ENCODE measurements at places on chromosomes 6 and 20. TPM values are rescaled to one million over a fixed set of nuclear protein-coding genes. Genes with fewer than 3 reads are reported as not detected.

- no peak for DNase-seq
- H3K27me3 ChIP-seq = no peaks in the 10 kb centered on the region
- H3K27ac ChIP-seq = no peak overlapping the region
- H3K4me3 ChIP-seq = no peak overlapping the region
Observed at GRCh38 chr20:33348136-33348937, 53.0 kb downstream of the CDK5RAP1 start.

DNA sequence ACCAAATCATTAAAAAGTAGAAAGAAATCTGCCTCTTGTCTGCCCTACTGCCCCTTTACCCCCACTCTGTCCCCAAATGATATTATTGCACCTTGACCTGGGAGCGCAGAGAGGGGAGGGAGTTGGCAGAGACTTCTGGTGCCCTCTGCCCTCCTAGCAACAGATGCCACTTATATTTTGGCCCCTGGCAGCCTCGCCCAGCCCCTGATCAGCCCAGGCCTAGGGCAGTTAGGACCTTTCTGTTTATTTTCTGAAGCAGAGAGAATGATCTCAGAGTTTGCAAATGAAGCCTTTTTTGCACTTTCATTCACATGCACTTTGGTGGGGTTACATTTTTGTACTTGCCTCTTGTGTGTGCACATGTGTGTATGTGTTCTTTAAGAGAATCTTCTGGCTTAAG, 8.4 kb upstream of the SGK2 start:
- H3K4me3 ChIP-seq = no peak overlapping the region
- peaks cover 16% of the 10 kb centered on the region for H3K4me1 ChIP-seq
- peak; percentile 38 for DNase-seq
- H3K27me3 ChIP-seq = no peaks in the 10 kb centered on the region

- H3K27ac ChIP-seq = no peak overlapping the region
- no peaks in the 10 kb centered on the region for H3K36me3 ChIP-seq
- DNase-seq = no peak
- peaks cover 12% of the 10 kb centered on the region for H3K27me3 ChIP-seq
Observed at GRCh38 chr6:12725263-12725662, 8.7 kb downstream of the PHACTR1 start.

DNA sequence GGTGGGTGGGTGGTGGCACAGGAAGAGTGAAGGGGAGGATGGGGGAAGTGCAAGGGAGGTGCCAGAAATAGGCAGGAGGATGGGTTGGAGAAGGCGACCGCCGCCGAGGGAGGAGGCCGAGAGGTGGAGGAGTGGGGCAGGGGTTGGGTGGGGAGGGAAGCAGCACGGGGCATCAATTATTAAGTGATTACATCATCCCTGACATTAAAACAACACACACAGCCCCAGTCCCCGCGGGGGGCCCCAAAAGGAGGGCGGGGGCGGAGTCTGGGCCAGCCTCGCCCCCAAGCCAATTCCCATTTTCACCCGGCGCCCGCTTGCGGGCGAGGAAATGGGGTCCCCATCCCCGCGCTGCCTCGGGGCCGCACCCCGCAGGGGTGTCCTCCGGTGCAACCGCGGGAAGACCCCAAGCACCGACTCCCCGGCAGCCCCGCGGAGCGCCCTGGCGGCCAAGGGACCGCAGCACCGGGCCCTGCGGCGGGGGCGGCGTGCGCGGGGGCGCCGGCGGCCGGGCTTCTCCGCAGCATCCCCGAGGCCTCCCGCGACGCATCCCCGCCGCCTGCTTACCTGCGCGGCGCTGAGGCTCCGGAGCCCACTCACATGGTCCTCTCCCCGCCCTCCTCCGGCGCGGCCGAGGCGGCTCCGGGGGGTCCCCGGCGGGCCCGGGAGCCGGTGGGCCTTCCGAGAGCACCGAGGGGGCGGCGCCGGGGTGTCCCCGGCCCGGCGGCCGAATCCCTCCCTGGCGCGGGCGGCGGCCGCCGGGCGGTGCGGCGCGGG, 663 bp downstream of the FYN start:
- H3K4me1 ChIP-seq = peaks cover 3% of the 10 kb centered on the region
- peaks cover 22% of the 10 kb centered on the region for H3K27me3 ChIP-seq
- peak overlapping the region; percentile 64 for H3K27ac ChIP-seq
- no peaks in the 10 kb centered on the region for H3K36me3 ChIP-seq

DNA sequence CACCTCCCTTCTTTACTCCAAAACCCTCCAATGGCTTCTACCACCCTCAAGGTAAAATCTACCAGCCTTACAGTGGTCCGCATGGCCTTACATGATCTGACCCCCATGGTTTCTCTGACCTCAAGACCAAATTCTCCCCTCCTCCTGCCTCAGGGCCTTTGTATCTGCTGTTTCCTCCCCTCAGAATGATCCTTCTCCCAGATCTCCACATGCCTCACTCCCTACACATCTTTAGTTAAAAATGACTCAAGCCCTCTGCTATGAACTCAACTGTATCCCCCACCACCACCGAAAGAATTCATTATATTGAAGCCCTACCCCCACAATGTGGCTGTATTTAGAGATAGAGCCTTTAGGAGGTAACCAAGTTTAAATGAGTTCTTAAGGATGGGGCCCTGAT, 4.1 kb downstream of the SLC23A2 start:
- no peak for DNase-seq
- peaks cover 6% of the 10 kb centered on the region for H3K4me1 ChIP-seq
- H3K27ac ChIP-seq = no peak overlapping the region
- H3K36me3 ChIP-seq = no peaks in the 10 kb centered on the region
- H3K4me3 ChIP-seq = no peak overlapping the region

DNA sequence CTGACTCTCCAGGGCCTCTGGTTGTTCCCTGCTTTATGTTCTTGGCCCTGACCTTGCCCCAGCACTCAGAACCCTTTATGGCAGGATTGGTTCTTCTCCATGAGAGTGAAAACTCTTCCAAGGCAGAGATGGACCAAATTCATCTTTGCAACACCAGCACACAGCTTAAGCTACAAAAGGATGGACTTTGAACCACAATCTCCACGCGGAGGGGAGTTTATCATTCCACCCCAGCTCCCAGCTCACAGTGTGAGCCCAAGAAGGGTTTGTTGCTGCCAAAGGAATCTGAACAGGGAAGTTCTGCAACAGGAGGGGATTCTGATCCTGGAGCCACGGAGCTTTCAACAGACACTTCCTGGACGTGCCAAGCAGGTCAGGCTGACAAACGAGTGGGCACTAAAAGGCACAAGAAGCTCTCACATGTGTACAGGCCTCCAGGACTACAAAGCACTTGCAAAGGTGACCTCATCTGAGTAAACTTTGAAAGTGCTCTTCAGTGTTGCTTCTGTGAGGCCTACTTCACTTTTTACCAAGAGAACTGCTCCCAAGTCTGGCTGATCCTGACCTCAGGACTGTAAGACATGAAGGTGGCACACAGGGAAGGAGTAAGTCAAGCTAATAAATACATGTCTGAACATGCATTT, 8.9 kb downstream of the FITM2 start:
- peaks cover 19% of the 10 kb centered on the region for H3K4me1 ChIP-seq
- DNase-seq = peak; percentile 79
- H3K4me3 ChIP-seq = no peak overlapping the region

DNA sequence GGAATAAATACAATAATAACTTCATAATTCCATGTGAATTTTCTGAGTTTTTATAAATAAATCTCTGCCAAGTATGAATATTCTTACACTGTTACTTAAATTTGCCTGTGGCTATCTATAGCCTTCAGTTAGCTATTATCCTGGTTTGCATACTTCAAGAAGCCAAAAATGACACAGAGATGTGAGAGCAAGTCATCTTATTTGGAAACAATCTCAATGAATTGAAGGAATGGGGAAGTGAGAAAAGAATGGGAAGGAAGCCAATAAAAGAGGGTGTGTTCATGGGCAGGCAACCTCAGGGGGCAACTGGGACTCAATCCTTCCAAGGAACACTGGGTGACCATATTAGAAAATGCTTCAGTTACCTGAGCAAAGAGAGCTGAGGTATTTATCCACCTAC, 9.9 kb downstream of the HAO1 start:
- DNase-seq = no peak
- no peaks in the 10 kb centered on the region for H3K36me3 ChIP-seq
- no peak overlapping the region for H3K4me3 ChIP-seq
- no peak overlapping the region for H3K27ac ChIP-seq
- H3K4me1 ChIP-seq = no peaks in the 10 kb centered on the region

DNA sequence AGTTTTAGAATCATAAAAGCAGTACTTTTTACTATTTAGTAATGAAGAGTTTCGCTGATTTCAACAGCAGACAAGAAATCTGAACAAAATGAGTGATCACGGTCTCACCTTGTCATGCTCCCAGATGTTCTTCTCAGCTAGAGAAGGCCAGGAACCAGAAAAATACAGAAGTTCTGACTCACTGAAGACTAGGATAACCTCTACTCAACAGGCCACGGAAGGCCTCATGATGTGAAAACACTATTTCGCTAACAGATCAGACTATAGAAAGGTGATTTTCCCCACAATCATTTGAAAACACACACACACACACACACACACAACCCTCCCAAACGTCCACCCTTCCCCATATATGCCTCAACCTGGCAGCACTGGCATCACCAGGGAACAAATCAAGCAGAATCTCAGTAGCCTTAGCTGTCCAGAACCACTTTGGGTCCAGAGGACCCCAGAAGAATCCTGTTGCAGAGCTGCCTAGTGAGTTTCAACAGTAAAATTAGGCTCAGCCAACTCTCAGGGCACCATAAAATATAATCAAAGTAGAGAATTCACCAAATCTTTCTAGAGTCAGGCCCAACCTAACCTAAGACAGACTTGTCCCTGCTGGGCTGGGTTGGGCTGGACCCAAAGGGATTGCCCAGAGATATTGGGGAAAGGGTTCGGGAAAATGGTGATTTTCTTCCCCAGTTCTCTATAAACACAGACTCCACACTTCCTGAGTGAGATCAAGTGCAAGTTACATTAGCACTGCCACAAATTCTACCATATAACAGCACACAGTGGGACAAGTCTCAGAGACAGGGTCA, 7.9 kb downstream of the EXOC2 start:
- H3K36me3 ChIP-seq = peaks cover under 1% of the 10 kb centered on the region
- no peaks in the 10 kb centered on the region for H3K4me1 ChIP-seq
- peak overlapping the region; percentile 14 for H3K27ac ChIP-seq

DNA sequence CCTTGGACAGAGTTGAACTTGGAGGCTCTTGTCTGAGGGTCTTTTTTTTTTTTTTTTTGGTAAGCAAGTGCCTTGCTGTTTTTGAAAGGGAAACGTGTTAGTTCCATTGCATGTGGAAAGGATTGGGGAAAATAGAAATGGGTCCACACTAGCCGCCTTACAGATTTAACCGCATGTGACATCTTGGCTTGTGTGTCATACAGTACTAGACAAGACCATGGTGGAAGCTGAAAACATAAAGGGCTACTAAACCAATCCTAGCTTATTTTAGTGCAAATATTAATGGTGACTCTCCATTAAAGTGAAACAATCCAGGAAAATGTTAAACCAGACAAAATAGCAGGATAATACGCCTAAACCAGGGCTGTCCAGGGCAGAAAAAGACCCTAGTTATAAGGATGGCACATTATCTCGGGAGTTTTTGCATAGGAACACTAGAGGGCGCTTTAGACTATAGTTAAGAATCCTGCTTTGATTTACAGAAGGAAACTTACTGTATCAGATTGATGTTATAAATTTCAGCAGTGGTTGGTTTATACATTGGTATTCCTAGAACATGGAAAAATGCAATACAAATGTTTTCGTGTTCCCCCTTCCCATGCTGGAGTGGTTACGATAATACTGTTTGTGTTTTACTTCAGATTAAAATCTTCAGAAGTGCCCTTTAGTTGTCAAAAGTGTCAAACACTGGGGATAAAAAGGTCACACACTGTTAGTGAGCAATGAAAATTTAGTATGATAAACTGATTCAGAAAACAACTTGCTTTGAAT, 59.8 kb upstream of the DEK start:
- DNase-seq = peak; percentile 34
- no peaks in the 10 kb centered on the region for H3K4me1 ChIP-seq
- no peak overlapping the region for H3K27ac ChIP-seq
- no peaks in the 10 kb centered on the region for H3K27me3 ChIP-seq
- no peak overlapping the region for H3K4me3 ChIP-seq
- no peaks in the 10 kb centered on the region for H3K36me3 ChIP-seq

GRCh38 chr20:24772667-24773066, 176.4 kb upstream of the CST7 start:
- H3K4me3 ChIP-seq = no peak overlapping the region
- DNase-seq = no peak
- no peaks in the 10 kb centered on the region for H3K4me1 ChIP-seq
- H3K27ac ChIP-seq = no peak overlapping the region

DNA sequence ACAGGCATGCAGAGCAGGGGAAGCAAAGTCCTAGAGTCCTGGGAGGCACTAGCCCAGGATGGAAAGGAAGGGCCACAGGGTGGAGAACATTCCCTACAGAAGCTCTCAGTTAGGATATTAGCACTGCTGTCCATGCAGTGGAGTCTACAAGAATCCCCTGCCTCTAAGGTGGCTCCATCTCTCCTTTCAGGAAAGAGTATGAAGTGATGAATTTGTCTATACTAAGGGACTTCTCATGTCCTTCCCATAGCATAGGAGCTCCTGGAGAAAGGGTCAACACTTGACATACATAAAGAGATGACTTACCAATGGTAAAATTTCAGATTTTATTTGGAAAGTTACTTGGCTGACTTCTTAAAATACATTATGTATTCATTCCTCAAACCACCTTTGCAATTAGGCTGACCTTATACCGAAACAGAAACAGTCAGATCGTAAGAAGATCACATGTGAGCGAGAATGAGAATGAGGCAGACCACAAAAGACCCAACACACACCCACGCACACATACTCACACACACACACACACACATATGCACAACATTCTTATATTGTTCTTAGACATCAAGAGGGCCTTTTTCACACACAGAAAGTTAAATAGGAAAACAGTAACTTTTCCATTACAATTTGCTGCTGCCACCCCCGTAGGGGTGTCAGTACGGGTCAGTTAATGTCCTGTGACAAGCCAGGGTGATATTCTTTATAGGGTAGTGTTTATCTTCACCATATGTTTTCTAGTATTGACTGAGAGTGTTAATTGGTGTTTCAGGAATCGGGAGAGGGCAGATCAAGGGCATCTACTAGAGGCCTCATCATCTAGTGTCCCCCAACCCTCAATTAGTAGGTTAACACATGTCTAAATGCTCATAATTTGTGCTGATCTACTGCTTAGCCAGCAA, 159.4 kb downstream of the FAXC start:
- H3K27ac ChIP-seq = no peak overlapping the region
- H3K36me3 ChIP-seq = no peaks in the 10 kb centered on the region
- H3K4me1 ChIP-seq = no peaks in the 10 kb centered on the region
- DNase-seq = no peak

- H3K36me3 ChIP-seq = no peaks in the 10 kb centered on the region
- no peaks in the 10 kb centered on the region for H3K27me3 ChIP-seq
- H3K4me3 ChIP-seq = no peak overlapping the region
Observed at GRCh38 chr6:6926856-6927255, 180.9 kb upstream of the RREB1 start.

- H3K4me3 ChIP-seq = no peak overlapping the region
- no peaks in the 10 kb centered on the region for H3K36me3 ChIP-seq
- H3K27me3 ChIP-seq = no peaks in the 10 kb centered on the region
Observed at GRCh38 chr6:170107606-170108222, 183.2 kb downstream of the DLL1 start.

Gene DHX16
- 48.5 TPM for polyA plus RNA-seq

Gene CLPSL1
- not detected for polyA plus RNA-seq

Gene OR2J3
- not detected for polyA plus RNA-seq

Gene NRSN2
- 21.3 TPM for polyA plus RNA-seq
